Activated CD4-positive, alpha-beta T cell treated with anti-CD3 and anti-CD28 coated beads, Interleukin-2, amount 50 U/mL, for 48 hours (primary cell): ENCODE measurements at places on chromosomes 12 and 14.

GRCh38 chr14:96623676-96624484 lies 121.7 kb downstream of the PAPOLA start:
- DNase-seq = no peak

- DNase-seq = no peak
Observed at GRCh38 chr14:104090071-104090748, 4.7 kb downstream of the ASPG start.

GRCh38 chr12:19369691-19370148 lies 69.6 kb upstream of the AEBP2 start:
- DNase-seq = no peak

- DNase-seq = no peak
Observed at GRCh38 chr14:94654071-94654861, 42.1 kb downstream of the SERPINA3 start.

- no peak for DNase-seq
Observed at GRCh38 chr12:127268213-127268612, 998.8 kb upstream of the TMEM132C start.

DNA sequence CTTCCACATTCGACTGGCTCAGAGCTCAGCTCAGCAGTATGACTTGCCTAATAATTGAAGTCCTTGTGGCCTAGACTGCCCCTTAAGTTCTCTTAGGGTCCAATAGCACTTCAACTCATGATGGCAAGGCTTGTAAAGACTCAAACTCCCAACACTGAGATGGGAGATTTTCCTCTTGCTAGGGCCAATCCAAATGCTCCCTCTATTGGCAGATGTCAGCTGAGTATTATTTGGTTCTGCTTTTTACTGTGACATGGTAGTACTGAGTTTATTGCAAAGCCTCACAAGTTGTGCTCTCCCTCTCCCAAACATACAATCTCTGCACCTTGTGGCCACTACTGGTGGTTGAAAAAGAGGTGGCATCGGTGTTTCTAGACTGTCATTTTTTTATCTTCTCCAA lies 164.2 kb downstream of the ALG10 start:
- no peak for DNase-seq

GRCh38 chr14:65549429-65549828 lies 136.9 kb downstream of the FUT8 start:
- no peak for DNase-seq

- no peak for DNase-seq
Observed at GRCh38 chr14:21096978-21097635, 1.3 kb downstream of the ZNF219 start.

GRCh38 chr12:53090105-53090504 lies 7.4 kb upstream of the IGFBP6 start:
- DNase-seq = no peak

DNA sequence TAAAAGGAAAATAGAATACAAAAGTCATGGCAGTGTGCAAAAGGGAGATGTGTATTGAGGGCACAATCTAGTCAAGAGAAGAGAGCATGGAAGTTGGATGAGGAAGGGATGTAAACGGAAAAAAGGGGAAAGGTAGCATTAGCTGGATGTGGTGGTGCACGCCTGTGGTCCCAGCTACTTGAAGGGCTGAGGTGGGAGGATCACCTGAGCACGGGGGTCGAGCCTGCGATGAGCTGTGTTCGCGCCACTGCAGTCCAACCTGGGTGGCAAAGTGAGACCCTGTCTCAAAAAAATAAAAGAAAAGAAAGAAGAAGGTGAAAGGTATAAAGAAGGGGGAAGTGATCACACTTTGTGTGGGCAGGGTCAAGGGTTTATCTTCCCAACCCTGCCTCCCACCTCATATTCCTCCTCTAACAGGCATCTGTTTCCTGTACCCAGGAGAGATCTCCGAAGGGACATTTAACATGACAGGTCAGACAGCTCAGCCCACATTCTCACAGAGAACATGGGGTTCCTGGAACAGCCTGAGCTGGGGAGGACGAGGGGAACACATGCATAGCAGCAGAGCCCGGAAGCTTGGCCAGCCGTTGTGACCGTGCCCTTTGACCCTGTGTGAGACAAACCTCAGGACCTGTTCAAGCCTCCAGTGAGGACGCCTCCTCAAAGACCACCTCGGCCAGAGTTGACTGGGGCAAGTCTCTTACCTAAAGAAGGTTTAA lies 8.9 kb downstream of the RNASE11 start:
- DNase-seq = no peak

- peak; percentile 17 for DNase-seq
Observed at GRCh38 chr14:20690848-20691640, 2.5 kb downstream of the ANG start.

DNA sequence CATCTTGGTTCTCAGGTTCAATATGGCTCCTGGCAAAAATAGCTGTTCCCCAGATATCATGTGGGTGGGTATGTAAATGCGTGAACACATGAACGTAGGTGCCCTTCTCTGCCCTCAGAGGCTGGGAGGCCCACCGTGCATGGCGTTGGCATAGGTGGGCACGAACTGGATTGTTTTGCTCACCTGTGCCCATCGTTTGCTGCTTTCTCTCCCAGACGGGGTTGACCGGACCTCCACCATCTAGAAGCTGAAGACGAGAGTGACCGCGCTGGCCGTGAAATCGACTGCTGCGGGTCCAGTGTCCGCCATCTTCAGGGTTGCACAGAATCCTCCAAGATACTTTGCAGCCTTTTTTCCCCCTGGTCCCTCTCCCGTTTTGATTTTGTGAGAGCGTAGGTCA lies 113.9 kb downstream of the GCH1 start:
- no peak for DNase-seq

DNA sequence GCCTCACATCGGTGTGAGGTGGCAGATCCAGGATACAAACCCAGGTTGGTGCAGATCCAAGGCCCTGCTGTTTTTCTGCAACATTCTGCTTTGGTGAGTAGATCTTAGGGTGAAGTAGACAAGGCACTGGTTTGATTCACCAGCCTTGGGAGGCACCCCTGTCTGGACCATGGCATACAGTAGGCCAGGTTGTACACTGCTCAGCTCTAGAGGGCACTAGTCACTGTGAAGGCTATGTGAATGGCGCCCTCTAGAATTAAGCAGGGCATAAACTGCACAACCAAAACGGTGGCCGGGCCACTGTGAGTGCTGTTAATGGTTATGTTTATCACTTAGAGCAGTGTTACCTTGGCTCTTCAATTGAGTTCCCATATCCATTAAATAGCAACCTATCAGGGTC lies 280.6 kb upstream of the PWP1 start:
- DNase-seq = peak; percentile 42

DNA sequence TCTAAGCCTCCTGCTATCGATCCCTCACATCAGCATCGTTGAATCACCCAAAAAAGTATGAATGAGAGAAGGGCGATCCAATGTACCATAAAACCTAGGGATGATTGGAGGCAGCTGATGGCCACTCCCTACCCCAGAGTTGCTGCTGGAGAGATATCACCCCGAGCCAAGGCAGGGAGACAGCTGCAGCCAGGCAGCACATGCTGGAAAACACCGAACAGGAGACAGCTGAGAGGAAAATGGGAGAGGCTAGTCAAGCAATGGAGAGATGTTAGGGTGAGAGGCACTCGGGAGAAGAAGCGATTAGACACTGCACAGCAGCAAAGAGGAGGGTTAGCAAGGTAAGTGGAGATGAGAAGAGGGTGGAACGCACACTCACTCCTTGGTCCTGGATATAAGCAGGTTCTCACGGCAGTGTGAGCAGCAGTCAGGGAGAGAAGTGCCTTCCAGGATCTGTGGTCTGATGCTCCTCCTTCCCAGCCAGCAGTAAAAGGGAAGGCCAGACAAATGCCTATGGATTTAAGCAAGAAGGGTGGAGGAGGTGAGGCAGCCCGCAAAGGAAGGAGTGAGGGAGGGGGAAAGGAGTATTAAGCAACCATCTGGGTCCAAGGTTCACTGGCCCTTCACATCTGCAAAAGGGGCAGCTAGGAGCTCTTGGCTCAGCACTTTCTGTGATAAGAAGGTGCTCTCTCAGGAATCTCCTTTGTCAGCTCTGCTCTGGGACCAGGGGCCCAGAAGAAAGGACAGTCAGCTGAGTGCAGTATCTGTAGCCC lies at the start of gene SLC7A7:
Gene SLC7A7 (minus strand): TSS at position 495 of the 773 bp plus-strand sequence. CDS start 2,037 bp downstream, outside the sequence.
- DNase-seq = no peak

GRCh38 chr14:85867450-85867849 lies 337.5 kb downstream of the FLRT2 start:
- DNase-seq = no peak

DNA sequence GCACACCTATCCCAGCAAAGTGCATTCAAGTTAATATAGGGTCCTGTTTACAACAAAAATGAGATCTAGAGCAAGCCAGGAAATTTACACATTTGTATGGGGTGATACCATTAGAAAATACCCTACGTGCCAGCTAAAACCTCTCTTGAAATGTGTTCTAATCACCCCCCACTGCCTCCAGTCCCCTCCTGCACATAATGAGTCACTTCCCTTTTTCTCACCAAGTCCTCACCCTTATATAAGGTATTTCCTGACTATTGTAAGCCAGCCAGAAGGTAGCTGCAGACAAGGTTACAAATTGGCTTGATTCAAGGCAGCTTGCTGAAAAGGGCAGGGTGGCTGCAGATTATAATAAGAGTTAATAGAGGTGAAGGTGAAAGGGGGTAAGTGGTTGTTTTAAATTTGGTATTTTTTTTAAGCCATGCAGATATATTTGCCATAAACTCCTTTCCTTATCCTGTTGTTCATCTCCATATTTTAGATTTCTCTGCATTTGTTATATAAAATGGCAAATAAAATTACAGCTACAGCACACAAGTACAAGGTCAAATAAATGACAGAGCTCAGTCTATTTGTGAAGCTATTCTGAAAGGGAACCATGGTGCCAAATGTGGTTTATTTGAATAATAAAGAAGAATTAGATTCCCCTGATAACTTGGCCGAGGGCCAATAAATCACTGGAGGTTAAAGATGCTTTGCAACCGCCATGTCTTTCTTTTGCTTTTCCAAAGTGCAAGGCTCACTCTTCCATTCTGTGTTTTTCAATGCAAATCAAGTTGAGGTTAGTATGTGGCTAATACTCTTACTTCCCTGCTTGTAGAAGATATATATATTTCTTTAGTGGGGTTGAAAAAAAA lies 385.9 kb downstream of the EGLN3 start:
- no peak for DNase-seq

- no peak for DNase-seq
Observed at GRCh38 chr12:26422839-26423398, 227.5 kb downstream of the SSPN start.

- DNase-seq = no peak
Observed at GRCh38 chr12:8734873-8735381, 37.1 kb downstream of the RIMKLB start.

GRCh38 chr14:54646626-54647025 lies 79.7 kb downstream of the SAMD4A start:
- no peak for DNase-seq

DNA sequence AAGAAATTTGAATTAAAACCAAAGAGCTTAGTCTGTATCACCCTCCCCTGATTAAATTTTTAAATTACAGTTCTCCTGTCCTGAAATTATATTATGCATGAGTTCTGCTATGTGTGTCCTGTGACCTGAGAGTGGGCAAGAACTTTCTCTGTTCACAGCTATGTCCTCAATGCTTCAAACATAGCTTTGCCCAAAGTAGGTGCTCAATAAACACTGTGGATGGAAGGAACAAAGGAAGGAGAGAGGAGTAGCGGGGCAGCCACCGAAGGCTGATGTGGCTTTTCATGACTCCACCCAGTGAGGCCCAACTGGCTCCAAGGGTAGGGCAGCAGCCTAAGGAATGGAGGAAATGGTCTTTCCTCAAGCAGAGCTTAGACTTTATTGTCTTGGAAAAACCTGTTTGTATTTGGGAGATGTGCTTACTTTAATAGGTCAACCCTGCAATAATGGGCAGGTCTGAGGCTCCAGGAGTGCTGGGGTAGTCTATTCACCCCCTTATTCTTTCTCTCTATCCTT lies 7.6 kb upstream of the MARK3 start:
- no peak for DNase-seq

- no peak for DNase-seq
Observed at GRCh38 chr12:22122359-22122758, 76.3 kb downstream of the CMAS start.

DNA sequence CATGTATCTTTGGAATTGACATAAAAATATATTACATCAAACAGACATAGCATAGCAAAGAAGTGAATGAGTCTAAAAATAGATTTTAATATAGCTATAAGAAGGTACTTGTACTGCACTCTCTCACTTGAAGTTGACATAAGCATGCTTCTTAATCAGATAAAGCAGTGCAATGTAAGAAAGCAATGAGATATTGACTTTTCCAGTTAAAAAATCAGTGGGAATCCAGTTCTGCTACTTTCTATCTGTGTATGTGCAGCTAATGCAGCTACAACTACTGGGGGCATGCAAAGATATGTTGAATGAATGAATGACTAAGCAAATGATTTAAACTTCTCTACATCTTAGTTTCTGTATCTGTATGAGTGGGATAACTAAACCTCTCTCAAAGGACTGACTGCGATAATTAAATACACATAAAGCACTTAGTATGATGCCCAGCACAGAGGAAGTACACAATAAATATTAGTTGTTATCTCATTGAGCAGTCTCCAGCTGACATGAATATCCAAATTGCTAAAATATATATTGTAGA lies 10.3 kb downstream of the WASHC3 start:
- no peak for DNase-seq

GRCh38 chr12:128382946-128383345 lies 116.0 kb downstream of the TMEM132C start:
- DNase-seq = no peak

- DNase-seq = no peak
Observed at GRCh38 chr12:111759991-111760390, 6.7 kb upstream of the ALDH2 start.

DNA sequence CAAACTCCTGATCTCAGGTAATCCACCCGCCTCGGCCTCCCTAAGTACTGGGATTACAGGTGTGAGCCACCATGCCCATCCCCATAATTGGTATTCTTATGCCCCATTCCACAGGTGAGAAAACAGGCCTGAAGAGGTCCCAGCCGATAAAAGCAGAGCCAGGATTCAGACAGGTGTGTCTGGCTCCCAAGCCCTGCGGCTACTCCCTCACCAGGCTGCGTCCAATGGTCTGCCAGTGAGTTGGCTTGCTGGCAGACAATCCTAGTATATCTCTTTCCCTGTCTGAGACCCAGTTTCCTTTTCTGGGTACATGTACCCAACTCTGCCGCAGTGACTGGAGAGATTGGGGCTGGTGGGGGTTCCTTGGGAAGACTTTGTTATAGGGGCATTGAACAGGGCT lies 1.9 kb upstream of the TSPAN9 start:
- no peak for DNase-seq

GRCh38 chr14:74425525-74426201 lies 347 bp downstream of the SYNDIG1L start:
- peak; percentile 48 for DNase-seq
